CD4-positive, alpha-beta T cell treated with Interleukin-6 for 4 hours (primary cell): ENCODE measurements at places on chromosomes 5 and 9.

DNA sequence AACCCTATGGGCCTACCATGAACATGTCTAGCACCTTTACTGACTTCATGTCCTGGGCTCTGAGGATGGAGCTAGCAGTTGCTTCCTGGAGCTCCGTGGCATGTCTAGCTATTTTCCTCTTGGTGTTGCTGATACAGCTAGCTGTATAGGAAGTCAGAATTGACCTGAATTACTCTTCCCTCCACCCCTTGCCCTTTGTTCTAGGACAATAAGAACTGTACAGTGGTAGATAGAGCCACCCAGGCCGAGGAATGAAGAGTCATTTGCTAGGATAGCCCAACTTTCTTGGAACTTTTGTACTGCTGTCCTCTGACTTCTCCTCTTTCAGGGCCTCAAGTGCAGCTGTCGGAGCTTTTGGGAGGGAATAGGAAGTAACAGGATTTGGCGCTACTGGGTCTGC lies 109.9 kb upstream of the RUSC2 start:
- no peak for DNase-seq

DNA sequence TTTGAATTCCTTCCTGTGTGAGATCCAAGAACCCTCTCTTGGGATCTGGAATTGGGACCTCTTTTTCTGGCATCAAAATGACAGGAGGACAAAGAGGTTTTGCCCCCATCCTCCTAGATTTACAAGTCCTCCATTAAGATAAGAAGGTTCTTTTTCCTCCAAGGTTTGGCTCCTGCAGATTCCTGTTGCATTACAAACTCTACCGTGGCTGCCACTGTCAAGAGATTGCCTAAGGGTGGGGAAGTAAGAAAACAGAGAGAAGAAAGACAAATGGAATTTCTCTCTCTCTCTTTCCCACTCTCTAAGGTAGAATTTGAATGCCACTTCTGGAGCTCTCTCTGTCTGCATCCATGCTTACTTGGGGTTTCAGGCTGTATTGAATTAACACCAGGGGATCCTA lies 12.0 kb upstream of the SVEP1 start:
- no peak for DNase-seq

GRCh38 chr5:78002690-78003089 lies 226.6 kb upstream of the TBCA start:
- DNase-seq = no peak

GRCh38 chr5:68285851-68286611 lies 70.5 kb downstream of the PIK3R1 start:
- peak; percentile 16 for DNase-seq

DNA sequence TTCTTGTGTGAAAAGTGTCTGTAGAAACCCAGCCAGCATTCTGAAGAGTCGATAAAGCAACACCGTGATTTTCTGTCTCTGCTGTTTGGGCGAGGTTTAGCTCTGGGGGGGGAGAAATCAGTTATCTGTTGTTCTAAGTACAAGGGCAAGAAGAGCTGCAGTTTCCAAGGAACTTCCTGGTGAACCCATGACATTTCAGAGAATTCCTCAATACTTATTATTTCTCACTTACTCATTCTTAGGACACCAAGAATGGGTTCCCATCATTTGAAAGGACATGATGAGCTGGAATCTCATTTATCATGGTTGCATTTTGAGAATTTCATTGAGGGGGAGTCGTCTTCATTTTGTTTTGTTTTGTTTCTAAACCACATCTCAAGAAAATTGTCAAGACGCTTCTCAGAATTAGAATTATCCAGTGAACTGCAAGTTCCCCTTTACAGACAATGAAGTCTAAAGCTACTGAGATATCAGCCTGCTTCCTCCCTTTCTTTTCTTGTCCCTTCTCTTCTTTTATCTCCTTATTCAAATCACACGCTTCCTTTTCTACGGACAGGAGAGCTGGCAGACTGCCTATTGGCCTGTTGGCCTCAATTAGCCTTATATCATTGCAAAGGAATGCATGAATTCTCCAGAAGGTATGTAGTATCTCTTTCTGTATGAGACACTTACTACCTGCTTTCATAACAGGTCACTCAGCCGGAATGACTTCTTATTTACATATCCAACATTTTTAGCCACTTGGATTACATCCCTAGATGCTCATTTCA lies 53.7 kb downstream of the ZNF462 start:
- no peak for DNase-seq

DNA sequence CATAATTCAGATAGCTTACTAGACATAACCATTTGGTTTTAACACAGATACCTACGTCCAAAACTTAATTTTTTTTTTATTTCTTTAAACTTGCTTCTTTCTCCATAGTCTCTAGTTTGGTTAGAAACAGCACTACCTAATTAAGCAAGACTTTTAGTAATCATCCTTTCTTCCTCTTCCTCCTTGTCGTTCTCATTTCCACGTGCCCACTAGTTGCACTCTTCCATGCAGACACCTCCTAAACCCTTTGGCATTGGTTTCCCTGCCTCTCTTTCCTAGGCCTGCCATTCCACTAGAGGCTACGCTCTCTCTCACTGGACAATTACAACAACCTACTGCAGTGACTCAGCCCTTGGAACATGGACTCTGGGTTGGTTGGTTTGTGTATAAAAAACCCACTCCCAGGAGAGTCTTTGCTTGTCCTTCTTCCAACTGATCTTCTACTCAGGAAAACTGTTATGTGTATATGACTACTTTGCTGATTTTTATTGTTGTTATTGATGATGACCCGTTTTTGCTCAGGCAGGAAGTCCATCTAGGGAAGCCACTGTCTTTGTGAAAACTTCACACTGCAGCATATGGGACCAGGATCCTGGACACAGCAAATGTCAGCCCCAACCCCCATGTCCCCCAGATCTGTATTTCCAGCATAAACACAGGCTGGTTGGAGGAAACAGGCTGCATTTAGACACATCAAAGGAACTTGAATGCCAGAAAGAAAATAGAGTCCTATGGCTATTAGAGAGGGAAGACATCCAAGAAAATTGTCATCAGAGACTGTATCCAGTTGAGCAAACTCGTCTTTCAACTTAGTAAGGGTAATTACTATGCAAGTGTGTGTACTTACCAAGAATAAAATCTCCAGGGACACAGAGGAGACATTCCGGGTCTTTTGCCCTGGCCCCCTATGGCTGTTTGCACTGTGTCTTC lies 503.2 kb downstream of the GADD45G start:
- no peak for DNase-seq

DNA sequence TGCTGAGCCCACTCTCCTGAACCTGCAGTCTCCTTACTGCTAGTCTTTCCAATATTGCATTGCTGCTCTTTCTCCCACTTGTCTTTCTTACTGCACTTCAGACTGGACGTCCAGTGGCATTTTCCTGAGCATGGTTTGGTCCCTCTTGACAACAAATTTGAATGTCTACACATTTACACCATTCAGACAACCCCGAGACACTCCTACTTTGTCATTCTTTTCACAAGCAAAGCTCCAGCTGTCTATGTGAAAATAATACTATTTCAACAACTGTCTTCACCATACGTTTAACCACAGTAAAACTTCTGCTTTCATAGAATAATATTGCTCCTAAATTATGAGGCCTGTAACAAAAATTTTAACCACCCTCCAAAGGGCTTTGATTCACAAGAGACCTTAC lies 10.4 kb upstream of the APTX start:
- no peak for DNase-seq

- no peak for DNase-seq
These were observed 100.1 kb downstream of the GIN1 start for GRCh38 chr5:103019804-103020203.
